ENCODE measurements at places on chromosomes 1 and 21.

- no peak for DNase-seq
Observed at GRCh38 chr1:18592368-18592767, 38.3 kb upstream of the PAX7 start.

GRCh38 chr1:186099336-186100104, 275.5 kb downstream of the TPR start:
- no peak for DNase-seq

- no peak for DNase-seq
Observed at GRCh38 chr1:209855623-209856022, 27.9 kb downstream of the UTP25 start.

DNA sequence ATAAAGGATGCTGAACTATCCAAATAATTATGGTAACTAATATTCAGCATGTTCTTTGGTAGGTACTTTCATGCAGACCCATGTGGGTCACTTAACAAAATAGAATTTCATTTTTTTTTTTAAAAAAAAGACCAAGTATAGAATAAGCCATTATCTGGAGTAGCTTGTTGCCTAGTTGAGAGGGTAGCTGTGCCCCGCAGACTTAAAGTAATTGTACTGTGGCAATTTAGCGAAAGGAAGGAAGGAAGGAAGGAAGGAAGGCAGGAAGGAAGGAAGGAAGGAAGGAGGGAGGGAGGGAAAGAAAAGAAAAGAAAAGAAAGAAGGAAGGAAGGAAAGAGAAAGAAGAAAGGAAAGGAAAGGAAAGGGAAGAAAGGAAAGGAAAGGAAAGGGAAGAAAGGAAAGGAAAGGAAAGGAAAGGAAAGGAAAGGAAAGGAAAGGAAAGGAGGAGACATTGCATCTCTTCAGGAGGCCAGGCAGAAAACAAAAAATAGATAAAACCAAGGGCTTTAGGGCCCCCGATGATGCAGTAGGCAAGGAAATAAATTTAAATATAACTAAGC, 35.3 kb upstream of the C1orf21 start:
- DNase-seq = no peak

GRCh38 chr1:112618114-112618720, 724 bp downstream of the ST7L start:
- DNase-seq = no peak

DNA sequence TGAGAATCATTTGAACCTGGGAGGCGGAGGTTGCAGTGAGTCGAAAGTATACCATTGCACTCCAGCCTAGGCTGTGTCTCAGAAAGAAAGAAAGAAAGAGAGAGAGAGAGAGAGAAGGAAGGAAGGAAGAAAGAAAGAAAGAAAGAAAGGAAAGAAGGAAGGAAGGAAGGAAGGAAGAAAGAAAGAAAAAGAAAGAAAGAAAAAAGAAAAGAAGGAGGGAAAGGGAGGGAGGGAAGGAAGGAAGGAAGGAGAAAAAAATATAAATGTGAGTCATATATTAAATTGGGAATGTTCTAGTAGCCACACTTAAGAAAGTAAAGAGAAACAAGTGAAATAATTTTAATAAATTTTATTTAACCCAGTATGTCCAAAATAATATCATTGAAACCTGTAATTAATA, 16.7 kb upstream of the CITED4 start:
- no peak for DNase-seq

GRCh38 chr1:13528320-13528719, 14.5 kb upstream of the LRRC38 start:
- no peak for DNase-seq

DNA sequence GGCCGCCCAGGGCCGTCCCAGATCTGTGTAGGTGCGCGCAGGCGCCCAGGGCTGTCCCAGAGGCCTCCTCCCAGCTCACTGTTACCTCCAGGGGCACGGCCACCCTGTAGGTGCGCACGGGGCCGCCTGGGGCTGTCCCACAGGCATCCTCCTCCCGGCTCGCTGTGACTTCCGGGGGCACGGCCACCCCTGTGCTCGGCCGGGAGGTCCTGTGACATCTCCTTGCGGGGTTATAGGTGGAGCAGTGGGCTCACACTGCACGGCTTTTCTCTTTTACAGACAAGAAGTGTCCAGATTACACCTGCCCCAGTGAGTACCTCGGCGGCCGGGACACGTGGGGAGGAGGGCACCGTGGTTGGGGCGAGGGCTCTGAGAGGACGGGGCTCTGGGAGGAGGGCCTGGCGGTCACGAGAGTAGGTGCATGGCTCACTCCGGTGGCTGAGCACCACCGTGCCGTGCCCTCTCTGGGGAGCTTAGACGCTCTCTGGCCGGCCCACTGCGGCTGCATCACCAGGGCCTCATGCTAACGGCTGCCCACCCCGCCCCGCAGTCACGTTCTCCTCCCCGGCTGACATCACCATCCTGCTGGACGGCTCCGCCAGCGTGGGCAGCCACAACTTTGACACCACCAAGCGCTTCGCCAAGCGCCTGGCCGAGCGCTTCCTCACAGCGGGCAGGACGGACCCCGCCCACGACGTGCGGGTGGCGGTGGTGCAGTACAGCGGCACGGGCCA, 21.4 kb downstream of the COL6A1 start:
- DNase-seq = no peak

DNA sequence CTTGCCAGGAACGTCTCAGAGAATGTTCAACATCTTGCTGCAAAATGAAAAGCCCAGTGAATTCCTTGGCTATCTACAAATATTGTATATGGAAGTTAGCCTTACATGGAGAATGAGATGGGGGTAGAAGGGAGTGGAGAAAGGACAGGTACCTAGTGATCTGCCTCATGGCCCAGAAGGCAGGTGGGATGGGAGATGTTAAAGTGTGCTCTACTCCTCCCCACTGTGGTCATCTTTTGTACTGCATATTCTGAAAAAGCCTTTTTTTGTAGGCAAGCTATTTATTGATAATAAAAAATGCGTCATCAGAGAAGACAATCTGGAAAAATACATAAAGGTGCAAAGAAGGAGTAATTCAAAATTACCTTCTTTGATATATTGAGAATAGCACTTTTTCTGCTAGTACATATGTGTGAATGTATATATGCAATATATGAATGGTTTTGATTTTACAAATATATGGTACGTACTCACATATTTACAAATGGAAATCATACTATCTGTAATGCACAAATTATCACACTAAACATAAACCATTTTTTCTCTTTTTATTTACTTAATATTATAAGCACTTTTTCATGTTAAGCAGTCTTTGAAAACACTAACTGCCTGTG, 19.1 kb upstream of the SLC5A9 start:
- no peak for DNase-seq

DNA sequence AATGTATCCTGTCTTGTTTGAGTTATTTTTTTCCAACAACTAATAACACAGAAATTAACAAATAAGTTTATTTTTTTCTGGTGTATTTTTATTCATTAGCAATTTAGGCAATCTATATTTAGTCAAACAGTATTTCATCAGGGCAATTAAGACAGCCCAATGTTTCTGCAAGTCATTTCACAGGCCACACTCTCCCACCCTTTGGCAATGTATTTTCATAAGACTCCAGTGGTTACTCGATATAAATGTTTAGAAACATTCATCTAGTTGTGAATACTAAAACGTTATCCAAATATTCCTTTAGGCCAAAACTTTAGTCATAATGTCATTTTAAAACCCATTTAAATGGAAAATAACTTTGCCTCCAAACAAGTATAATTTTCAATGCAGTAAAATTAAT, 142.1 kb downstream of the KCNT2 start:
- no peak for DNase-seq

DNA sequence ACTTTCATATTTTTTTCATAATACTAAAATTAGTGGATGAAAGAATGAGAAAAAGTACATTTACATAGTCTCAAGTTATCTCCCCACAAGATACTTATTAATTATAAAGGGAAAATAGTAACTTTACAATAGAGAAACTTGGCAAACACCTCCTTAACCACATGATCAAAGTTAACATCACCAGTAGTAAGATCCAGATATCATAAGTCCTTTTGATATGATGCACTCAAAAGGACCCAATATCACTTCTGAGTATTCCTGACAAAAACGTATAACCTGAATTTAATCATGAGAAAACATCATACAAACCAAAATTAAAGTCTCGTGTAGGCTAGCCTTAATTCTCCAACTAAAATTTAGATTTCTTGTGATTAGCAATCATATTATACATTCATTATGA, 67.4 kb downstream of the LYST start:
- DNase-seq = no peak

GRCh38 chr1:111290630-111291029, at the start of gene CHIA:
Gene CHIA (plus strand): TSS chr1:111290851. CDS start chr1:111310468, 19,617 bp downstream.
- no peak for DNase-seq

DNA sequence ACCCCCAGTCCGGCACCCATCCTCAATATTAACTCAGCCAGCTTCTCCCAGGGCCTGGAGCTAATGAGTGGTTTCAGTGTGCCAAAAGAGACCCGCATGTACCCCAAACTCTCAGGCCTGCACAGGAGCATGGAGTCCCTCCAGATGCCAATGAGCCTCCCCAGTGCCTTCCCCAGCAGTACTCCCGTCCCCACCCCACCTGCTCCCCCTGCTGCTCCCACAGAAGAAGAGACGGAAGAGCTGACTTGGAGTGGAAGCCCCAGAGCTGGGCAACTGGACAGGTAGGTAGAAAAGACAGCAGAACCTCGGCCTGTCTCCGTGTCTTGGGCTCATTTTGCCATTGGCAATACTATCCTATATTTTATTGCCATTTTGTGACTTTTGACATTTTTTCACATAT, 45.4 kb upstream of the IPO9 start:
- DNase-seq = no peak

GRCh38 chr1:216700779-216701178, 22.4 kb downstream of the ESRRG start:
- DNase-seq = no peak

DNA sequence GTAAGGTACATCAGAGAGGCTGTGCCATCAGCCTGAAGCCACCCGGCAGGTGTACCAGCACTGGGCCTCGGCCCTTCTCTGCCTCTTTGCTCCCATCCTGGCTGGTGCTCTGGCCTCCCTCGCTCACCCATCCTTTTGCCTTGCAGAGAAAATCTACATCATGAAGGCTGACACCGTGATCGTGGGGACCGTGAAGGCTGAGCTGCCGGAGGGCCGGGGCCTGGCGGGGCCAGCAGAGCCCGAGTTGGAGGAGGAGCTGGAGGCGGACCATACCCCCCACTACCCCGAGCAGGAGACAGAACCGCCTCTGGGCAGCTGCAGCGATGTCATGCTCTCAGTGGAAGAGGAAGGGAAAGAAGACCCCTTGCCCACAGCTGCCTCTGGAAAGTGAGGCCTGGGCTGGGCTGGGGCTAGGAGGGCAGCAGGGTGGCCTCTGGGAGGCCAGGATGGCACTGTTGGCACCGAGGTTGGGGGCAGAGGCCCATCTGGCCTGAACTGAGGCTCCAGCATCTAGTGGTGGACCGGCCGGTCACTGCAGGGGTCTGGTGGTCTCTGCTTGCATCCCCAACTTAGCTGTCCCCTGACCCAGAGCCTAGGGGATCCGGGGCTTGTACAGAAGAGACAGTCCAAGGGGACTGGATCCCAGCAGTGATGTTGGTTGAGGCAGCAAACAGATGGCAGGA, 24.5 kb upstream of the TNFRSF1B start:
- no peak for DNase-seq

GRCh38 chr1:51354416-51354815, 24.1 kb upstream of the TTC39A start:
- no peak for DNase-seq

GRCh38 chr1:118461154-118461553, 276.1 kb upstream of the SPAG17 start:
- no peak for DNase-seq

- no peak for DNase-seq
Observed at GRCh38 chr21:16195538-16195910, 465.7 kb downstream of the USP25 start.

DNA sequence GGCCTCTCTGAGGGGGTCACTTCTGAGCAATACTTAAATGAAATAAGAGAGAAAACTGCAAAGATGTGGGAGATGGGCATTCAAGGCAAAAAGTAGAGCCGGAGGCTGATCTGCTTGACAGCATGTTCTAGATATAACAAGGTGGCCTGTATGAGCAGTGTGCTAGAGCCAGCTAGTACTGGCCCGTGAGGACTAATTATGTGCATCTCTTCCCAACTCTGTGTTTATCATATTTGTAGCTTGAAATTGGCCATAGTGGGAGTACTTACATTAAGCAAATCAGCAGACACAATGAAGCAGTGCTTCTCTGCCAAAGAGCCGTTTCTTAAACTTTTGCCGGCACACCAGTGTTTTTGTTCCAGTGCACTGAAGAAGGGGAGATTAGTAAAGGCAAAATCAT, 13.1 kb upstream of the PTBP2 start:
- DNase-seq = no peak

DNA sequence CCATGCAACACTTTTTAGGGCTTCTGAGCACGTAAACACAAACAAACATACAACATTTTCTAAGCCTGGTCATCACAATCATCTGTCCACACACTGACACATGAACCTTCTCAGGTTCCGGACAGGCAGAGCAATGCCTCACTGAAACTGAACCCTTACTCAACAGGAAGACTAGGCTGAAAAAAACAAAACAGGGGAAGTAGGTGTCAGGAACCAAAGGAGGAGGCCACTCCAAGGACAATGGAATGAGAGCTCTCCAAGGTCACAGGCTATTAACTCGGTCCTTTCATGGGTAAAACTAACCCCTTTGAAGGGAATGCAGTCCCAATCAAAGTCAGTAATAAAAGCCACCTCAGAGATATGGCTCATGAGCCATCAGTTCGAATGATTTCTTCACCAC, 76.6 kb downstream of the FAM78B start:
- no peak for DNase-seq

- DNase-seq = no peak
Observed at GRCh38 chr1:39842030-39842678, 41.1 kb downstream of the TRIT1 start.

GRCh38 chr1:46005594-46005993, 126.8 kb downstream of the PIK3R3 start:
- no peak for DNase-seq

GRCh38 chr1:3101124-3101939, 32.3 kb downstream of the PRDM16 start:
- no peak for DNase-seq

DNA sequence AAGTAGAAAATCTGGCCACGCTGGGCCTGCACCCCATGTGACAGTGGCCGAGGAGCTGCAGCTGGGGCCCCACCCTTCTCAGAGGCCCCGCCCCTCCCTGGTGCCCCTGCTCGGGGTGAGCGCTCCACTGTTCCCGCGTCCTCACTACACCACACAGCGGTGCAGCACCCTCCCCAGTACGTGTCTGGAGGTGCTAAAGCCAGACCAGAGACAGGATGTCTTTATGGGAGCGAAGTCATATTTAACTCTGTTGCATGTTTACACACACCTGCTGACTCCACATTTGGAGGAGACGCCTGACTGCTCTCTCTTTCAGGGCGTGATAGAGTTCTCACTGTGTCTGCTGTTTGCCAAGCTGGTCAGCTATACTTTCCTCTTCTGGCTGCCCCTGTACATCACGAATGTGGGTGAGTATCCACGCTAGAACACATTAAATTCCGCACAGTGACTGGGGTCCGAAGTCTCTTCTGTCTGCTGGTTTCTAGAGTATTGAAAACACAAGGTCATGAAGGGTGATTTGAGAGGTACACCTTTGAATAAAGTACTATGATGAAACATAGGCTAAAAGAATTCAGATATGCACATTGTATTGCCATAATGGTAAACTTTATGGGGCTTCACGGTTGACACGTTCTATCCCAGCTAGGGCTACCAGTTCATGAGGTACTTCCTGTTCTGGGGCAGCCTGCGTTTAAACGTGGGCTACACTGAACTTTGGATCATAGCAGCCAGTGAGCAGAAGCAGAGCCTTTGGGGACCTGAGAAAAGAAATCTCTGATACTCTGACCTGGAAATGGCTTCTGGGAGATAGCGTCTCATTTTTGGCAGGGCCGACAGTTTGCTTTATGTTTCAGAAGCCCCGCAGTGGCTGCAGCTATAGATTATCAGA, 48.4 kb downstream of the SLC37A1 start:
- DNase-seq = no peak
